Activated effector memory CD4-positive, alpha-beta T cell treated with anti-CD3 and anti-CD28 coated beads, Interleukin-2, amount 50 U/mL, for 16 hours (primary cell): ENCODE measurements at places on chromosomes 5 and 9.
A peak's percentile ranks its signal among the peaks of the same experiment; 100 is the strongest.

DNA sequence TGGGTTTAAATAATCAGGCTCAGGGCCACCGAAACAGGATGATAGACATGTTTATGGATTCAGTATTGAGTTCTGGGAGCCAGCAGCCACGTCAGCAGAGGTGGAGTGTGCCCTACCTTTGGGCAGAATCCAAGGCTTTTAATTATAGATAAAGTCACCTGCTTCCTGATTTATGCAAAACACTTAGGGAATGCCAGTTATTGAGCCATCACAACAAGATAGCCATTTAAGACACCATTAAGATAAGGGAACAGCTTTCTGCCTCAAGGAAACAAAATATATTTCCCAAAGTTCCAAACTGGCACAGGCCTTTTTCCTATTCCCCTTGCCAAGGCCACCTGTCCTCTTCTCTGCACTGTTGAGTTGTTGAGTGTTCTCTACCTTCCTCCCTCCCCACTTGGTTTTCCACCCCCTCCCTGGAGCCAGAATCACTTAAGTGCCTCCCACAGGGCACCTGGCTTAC is 2.4 kb downstream of the CCL28 start:
- DNase-seq, result no peak

GRCh38 chr9:97431549-97432143 is 19.8 kb downstream of the TDRD7 start:
- DNase-seq, result no peak

GRCh38 chr5:38468202-38468673 is 88.2 kb downstream of the LIFR start:
- no peak for DNase-seq

DNA sequence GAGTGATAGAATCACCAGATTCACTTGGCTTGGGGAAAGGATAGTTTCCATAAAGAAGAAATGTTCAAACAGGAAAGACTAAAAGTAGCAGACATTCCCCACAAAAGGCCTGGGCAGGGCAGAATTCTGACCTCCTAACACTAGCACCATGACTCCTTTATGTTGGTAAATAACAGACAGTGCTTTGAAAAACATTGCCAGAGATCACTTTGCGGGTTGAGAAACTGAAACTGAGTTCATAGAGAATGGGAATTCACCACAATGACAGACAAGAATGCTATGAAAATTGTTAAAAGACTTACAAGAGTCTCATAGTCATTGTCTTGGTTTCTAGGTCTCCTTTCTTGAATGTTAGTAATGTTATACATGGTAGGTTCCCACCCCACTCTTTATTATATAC is 172.5 kb upstream of the GLRA1 start:
- no peak for DNase-seq

GRCh38 chr5:22643356-22643755 is 209.8 kb downstream of the CDH12 start:
- DNase-seq, result no peak

DNA sequence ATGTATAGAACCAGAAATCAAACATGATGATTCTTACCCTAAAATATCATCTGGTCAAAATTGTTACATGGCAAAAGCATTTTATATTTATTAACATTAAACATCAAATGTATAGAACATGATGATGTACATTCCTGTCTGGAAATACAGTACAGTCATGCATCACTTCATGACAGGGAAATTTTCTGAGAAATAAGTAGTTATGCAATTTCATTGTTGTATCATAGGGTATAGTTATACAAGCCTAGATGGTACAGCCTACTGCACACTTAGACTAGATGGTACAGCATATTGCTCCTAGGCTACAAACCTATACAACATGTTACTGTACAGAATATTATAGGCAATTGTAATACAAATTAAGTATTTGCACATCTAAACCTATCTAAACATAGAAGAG is 64.6 kb upstream of the VCAN start:
- no peak for DNase-seq

DNA sequence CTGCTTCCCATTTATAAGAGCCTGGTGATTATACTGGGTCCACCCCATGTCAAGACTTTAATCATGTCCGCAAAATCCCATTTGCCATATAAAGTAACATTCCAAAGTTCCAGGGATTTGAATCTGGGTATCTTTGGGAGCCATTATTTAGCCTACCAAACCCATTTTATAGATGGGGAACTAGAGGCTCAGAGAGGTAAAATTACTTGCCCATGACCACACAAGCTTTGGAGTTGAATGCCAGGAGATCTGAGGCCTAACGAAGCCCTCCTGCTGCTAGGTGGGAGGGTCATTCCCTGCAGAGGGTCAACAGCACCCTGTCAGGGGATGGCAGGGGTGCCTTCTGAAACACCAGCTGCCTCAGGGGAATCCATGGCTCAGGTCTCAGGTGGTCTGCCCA is 13.0 kb upstream of the AKNA start:
- DNase-seq, result no peak

GRCh38 chr5:156920861-156921431 is 42.1 kb downstream of the TIMD4 start:
- DNase-seq, result no peak

GRCh38 chr5:134249469-134250379 is 23.9 kb upstream of the PPP2CA start:
- no peak for DNase-seq

- peak; percentile 64 for DNase-seq
Measured at GRCh38 chr5:87231037-87231808, 36.5 kb upstream of the RASA1 start.

GRCh38 chr5:88081877-88082276 is 186.8 kb downstream of the TMEM161B start:
- no peak for DNase-seq

DNA sequence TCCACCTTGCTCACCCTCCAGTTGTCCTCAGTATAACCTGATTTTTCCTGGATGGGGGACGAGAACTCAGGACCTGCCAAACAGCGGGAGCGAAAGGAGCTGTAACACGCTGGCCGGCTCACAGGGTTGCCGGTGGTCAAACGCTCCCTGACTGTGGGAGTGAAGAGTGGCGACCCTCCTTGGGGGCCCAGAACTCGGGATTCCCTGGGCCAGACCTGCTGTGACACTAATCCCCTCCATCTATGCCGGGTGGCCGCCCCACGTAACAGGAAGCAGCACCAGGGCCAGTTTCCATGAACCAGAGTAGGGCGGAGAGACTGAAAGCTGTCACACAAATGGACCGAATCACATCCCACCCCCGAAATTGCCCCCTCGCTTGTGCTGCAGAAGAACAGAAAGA is 1809.2 kb upstream of the ACO1 start:
- no peak for DNase-seq

GRCh38 chr5:38250763-38251448 is 7.5 kb upstream of the EGFLAM start:
- DNase-seq, result no peak

DNA sequence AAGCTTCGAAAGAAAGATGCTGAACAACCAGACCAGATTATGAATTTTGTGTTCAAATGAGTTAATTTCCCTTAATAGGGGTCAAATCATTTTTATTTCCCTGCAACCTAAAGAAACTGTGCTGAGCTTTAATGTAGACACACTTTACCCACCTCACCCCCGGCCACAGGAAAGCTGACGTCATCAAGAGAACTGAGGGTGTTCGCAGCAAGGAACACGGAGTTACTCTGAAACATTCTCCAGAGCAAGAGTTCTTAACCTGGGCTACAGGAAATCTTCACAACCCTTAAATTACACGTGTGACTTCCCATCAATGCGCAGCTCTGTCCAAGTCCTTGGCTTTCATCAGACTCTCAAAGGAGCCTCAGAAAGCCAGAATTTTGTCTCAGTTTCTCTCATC is 116.3 kb downstream of the COL23A1 start:
- DNase-seq, result peak; percentile 14

- no peak for DNase-seq
Measured at GRCh38 chr5:138538943-138539627, 4.0 kb downstream of the ETF1 start.

GRCh38 chr9:68819065-68819464 is 114.0 kb downstream of the PIP5K1B start:
- no peak for DNase-seq

DNA sequence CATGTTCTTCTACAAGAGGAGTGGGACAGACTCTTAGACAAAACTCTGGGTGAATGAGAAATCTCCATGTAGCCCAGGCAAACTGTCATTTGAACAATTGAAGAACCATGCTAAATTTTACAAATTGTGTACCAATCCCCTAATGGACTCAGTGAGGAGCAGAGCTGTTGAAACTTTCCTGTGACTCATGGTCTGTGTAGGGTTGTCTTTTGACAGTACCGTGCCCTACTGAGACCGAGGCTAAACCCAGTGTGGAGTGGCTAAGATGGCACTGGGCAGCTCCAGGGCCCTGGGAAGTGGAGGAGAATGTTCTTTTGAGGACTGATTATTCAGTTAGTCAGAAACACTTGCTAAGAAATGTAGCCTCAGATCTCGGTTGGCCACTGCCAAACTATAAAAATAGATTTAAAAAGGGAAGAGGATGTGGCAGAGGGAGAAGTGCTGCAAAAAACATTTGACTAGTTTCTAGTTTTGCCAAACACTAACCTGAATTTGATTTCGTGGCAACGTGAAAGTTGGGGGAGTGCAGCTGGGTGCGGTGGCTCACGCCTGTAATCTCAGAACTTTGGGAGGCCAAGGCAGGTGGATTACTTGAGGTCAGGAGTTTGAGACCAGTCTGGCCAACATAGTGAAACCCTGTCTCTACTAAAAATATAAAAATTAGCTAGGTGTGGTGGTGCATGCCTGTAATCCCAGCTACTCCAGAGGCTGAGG is 24.7 kb downstream of the POU4F3 start:
- no peak for DNase-seq

DNA sequence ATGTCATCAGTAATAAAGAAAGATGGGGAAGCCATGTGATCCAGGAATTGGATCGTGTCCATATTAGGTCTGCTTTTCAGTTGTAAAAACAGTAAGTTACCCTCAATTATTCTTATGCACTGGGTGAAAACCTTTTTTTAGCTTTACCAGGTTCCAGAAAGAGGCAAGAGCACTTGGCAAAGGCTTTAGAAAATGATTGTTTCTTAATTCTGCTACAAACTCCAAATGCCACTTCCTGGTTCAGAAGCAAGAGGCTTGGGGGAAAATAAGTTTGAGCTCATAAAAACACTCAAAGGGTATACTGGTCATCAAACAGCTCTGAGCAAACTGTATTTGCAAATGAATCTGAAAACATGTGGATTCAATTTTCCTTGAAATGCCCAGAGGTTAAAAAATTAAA is 615.6 kb downstream of the EBF1 start:
- no peak for DNase-seq

DNA sequence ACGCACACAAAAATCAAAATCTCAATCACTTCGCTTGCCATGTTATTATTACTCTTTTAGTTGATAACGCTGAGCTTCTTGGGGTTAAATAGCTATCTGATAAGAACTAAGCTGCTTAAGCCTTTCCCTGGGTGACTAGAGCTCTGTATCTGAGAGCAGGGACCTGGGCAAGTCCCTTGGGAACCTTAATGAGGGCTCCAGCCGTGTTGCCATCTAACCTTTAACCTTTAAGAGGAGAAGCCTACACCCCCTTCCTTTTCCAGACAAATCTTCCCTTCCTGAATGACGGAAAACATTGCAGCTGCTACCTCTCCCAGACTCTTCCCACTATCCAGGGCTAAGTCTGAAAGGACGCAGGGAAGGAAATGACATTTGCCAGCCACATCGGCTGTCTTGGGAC is 216.5 kb upstream of the RAI14 start:
- no peak for DNase-seq

- no peak for DNase-seq
Measured at GRCh38 chr5:11378461-11378860, 525.8 kb downstream of the CTNND2 start.

- DNase-seq, result no peak
Measured at GRCh38 chr5:74296685-74297408, 343.7 kb downstream of the ENC1 start.

GRCh38 chr9:121887553-121888437 is 205.3 kb downstream of the TTLL11 start:
- DNase-seq, result no peak

- no peak for DNase-seq
Measured at GRCh38 chr9:115240676-115241075, 122.7 kb upstream of the TNC start.

DNA sequence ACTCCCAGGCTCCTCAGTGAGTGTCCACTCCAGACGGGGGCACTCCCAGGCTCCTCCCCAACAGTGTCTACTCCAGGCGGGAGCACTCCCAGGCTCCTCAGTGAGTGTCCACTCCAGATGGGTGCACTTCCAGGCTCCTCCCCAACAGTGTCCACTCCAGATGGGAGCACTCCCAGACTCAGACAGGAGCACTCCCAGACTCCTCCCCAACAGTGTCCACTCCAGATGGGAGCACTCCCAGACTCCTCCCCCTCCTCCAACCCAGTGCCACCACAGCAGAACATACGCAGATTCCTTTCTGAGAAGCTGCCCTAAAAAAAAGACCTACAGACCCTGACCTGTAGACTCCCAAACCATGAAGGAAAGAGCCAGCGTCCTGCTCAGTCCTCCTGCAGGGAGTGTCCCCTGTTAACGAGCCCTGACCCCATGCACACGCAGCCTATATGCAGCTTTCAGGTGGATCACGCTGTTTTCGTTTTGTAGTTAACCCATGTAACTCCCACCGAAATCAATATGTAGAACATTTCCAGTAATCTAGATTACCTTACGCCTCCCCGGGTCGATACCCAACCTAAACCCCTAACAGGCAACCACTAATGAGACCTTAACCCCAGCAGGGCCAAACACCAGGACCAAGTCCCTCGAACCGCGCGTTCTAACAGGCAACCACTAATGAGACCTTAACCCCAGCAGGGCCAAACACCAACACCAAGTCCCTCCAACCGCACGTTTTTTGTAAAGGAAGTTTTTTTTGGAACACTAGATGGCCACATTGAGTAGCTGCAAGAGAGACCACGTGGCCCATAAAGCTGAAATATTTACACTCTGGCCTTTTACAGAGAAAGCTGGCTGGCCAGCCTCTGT is 15.7 kb downstream of the PNPLA7 start:
- no peak for DNase-seq

- no peak for DNase-seq
Measured at GRCh38 chr9:77820293-77820954, 172.3 kb upstream of the GNA14 start.

DNA sequence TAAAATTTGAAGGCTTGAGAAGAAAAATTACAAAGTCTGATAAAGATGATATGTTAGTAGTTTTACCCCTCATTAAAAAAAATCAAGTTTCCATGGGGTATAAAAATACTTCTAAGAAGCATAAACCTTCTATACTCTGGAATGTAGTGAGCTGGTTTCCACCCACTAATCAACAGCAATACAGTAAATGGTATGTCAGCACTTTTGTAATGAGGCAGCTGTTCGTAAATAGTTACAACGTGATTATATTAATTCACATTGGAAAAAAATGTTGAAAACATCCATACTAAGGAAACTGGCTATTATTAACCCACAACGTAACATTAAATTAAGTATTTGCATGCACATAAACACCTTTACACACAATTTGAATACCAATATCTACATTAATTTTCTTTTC is 283.1 kb upstream of the FAM174A start:
- DNase-seq, result no peak

GRCh38 chr5:51518607-51519006 is 135.4 kb downstream of the ISL1 start:
- DNase-seq, result no peak

GRCh38 chr9:76456202-76456926 is 2.6 kb upstream of the GCNT1 start:
- DNase-seq, result peak; percentile 76

GRCh38 chr5:15142458-15142857 is 270.9 kb upstream of the ANKH start:
- no peak for DNase-seq

- no peak for DNase-seq
Measured at GRCh38 chr5:51882647-51883046, 499.4 kb downstream of the ISL1 start.
